LNCaP clone FGC (cell line): ENCODE measurements at places on chromosomes 11 and 22.

GRCh38 chr11:44110231-44110679 lies 14.8 kb downstream of the EXT2 start:
- no peak for DNase-seq

GRCh38 chr11:85355921-85356320 lies 271.2 kb downstream of the DLG2 start:
- no peak for DNase-seq

- no peak for DNase-seq
Observed at GRCh38 chr11:126764231-126764630, 236.3 kb downstream of the KIRREL3 start.

DNA sequence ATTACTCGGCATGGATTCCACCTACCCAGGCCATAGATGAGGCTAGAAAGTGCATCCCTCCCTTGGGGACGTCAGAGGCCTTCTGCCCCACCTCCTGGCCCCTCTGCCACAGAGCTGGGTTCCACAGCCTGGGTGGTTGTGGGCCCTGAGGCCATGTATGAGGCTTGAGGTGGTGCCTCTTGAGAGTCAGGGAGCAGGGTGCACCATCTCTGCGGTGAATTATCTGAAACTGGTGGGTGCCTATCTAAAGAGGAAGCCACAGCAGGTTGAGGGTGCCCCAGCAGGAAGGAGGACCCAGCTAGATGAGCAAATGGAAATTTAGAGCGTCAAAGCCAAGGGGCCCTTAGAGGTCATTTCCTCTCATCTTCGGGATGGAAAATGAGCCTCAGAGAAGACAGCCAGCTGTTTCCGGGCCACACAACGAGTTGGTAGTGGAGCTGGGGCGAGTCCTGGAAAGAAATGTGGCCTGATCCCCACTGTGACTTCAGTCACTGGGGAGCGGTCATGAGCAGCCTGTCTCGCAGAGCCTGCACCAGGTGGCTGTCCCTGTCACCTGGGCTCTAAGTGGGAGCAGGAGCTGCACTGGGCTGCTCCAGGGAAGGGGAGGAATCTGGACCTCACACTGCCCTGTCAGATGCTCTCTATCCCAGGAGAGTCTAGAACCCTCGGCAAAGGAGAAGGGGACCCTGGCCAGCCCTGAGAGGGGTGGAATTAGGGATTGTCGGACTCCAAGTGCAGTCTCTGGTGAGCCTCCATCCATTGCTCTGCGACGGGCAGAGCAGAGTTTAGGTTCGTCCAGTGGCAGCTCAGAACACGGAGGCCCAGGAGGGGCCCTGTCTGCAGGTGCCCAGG lies 7.3 kb downstream of the ADORA2A start:
- DNase-seq = no peak

DNA sequence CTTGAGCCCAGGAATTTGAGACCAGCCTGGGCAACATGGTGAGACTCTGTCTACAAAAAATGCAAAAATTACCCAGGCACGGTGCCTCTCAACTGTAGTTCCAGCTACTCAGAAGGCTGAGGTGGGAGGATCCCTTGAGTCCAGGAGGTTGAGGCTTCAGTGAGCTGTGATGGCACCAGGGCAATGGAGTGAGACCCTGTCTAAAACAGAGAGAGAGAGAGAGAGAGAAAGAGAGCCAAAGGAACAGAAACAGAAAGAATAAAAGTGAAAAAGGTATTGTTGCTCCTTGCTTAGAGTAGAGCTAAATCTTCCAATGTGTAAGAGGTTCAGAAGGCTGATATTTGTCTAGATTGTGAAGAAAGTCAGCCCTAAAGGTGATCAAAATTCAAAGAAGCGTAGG lies 8.9 kb upstream of the ETS1 start:
- DNase-seq = no peak

DNA sequence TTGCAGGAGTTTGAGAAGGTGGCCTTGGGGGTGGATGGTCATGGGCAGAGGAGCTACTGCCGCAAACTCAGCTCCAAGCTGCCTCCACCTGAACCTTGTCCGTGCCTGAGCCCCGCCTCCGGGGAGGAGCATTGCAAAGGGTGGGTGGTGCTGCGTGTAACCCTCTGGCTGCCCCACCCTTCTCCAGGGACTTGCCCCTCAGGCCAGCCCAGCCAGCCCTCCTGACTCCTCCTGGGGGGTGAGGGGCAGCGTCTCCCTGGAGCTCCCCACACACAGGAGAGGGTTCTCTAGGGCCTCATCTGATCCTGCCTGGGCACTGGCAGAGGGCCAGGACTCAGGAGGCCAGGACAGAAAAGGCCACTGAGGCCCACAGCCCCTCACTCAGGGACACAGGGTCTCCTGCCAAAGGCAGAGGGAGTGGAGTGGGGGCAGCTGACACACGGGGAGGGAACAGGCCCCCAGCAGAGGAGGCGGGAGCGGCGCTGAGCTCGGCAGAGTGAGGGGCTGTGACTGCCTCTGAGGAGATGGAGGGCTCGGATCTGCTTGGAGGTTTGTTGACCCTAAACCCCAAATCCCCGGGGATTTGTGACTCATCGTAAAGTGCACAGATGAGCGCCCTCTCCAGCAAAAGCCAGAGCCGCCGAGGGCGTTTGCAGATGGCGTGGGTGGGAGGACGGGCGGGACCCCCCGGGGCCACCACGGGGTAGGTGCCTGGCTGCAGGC lies 12.8 kb downstream of the BRSK2 start:
- no peak for DNase-seq

- DNase-seq = no peak
Observed at GRCh38 chr11:67095214-67095507, 23.9 kb upstream of the KDM2A start.

DNA sequence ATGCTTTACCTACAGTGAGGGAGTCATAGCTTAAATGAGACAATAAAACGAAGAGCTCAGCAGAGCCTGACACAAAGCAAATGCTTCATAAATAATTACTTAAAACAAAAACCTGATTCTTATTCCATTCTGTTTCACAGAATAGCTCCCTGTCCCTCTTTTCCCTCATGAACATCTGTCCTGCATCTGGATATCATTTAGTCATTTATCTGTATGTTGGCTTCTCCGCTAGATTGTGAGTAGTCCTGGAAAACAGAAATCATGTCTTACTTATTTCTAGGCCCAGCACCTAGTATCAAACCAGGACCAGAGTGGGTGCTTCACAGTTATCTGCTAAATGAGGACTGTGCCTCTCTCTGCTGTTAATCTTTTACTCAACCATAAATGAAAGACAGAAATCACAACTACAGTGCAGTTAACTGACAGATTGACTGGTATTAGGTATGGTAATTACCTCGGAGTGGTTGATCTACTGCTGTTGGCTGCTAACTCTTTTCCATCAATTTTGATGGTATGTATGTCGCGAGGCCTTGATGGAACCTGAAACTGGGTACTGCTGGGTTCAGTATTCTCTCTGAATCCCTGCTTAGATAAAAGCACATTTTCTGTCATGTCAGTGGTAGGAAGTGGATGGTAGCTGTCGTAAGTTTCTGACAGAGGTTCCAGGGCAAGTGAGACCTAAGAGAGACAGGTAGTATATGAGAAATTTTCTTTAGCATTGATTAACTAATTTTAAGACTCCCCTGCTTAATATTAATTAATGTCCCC lies 31.5 kb downstream of the C2CD3 start:
- DNase-seq = no peak

DNA sequence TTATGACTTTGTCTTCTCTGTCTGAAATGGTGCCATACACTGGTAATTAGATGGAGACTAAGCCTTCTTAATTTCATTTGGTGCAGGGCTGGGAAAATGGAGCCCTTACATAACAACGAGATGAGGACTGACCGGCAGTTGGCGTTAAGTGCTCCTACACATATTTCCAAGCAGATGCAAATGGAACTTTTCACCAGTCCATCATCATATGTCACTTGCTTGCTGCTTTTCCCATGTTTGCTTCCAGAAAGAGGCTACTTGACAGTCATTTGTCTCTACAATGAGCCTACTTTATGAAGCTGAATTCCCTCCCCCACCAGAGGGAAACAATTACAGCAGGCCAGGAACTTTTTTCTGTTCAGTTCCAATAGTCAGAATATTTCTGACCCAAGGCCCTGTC lies 32.6 kb downstream of the SVIP start:
- DNase-seq = no peak

DNA sequence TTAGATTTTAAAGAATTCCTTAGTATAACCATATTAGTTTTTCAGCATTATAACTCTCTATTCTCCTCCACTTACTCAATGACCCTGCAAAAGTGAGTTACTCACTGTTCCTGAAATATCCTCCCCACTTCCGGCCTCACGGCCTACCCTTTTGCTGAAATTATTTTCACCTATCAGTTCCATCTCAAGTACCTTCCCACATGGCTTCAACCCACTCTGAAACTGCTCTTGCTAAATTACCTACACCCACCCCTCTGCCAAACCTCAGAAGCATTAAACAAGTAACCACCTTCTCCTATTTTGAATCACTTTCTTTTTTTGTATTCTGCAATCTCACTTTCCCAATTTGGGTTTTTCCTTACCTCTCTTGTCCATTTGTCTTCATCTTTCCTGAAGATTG lies 37.7 kb downstream of the OR5P2 start:
- no peak for DNase-seq

DNA sequence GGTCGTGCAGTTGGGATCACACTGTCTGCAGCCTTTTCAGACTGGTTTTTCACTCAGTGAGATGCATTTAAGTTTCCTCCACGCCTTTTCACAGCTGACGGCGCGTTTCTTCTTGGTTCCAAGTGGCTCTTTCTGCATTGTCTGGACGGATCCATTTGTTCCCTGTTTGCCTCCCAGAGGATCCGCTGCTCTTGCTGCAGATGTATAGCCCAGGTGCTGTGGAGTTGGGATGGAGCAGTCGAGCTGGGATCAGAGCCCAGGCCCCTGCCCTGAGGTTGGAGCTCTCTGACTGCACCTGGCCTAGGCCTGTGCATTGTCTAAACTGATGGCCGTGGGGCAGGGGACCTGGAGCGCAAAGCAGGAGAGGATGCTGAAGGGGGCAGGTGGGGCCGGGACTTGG lies 51.6 kb downstream of the PARVB start:
- no peak for DNase-seq

DNA sequence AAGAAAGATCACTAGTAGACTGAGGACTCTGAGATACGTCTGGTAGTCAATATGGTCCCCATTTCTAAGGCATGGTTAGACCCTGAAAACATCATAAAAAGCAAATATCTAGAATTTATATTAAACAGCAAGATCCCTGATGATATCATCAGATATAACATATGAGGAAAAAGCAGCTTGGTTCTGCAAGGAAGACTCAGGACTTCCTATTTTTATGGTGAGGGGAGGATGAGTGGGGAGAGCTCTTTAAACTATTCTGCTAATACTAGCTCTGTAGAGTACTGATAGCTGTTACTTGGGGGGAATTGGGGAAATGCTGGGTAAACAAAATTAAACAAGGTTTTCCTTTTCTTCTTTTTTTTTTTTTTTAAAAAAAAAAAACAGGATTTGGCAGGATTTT lies 235.8 kb downstream of the SWAP70 start:
- no peak for DNase-seq

DNA sequence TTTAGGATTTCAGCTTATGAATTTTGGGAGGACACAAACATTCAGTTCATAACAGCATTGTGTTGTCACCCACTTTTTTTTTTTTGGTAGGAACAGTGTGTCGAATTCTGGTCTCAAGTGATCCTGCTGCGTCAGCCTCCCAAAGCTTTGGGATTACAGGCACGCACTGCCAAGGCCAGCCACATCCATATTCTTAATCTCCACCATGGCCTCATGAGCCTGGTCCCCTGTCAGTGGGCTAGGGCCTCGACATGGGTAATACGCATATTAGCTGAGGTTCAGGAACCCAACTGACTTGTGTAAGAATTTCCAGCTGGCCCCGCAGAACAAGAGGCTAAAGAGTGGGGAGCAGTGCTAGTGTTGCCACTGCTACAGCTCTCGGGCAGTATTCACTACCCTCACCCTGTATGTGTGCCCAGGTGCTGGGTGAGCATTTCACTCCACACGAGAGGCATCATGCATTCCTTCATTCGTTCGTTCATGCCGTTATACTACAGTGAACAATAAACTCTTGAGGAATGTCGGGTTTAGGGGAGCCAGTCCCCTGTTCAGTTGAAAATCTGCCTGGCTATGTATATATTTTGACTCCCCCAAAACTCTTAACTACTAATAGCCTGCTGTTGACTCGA lies 5.2 kb upstream of the VPREB1 start:
- DNase-seq = no peak

DNA sequence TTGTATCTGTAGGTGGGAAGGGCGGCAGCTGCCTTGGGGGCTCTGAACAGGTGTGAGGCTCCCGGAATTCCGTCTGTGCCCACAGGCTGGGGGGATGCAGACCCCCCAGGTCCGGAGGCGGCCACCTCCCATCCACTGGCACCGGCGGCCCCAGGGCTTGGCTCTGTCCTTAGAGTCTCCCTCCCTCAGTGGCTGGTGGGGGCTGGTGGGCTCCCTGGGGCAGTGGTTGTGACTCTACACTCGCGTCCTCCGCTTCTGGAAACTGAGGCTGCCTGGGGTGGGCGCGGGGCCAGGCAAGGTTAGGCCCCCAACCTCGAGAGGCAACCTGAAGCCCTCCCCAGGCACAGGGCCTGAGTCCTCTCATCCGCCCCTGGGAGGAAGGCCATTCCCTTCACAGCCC lies 1305.4 kb downstream of the BRD1 start:
- no peak for DNase-seq

- no peak for DNase-seq
Observed at GRCh38 chr11:69367211-69367964, 73.4 kb downstream of the MYEOV start.

GRCh38 chr11:3989276-3989920 lies 105.2 kb upstream of the RRM1 start:
- no peak for DNase-seq

DNA sequence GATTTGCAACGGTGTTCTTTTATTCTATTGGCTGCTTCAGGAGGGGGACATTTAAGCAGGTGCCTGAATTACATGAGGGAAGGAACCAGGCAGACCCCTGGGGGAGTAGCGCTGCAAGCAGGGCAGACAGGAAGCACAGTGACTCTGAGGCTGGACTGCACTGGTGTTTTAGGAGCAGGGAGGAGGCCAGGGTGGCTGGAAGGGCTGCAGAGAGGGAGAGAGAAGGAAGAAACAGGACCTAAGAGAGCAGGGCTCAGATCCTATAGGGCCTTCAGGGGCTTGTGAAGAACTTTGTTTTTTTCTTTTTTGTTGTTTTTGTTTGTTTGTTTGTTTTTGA lies 62.5 kb upstream of the SORL1-AS1 start:
- no peak for DNase-seq

DNA sequence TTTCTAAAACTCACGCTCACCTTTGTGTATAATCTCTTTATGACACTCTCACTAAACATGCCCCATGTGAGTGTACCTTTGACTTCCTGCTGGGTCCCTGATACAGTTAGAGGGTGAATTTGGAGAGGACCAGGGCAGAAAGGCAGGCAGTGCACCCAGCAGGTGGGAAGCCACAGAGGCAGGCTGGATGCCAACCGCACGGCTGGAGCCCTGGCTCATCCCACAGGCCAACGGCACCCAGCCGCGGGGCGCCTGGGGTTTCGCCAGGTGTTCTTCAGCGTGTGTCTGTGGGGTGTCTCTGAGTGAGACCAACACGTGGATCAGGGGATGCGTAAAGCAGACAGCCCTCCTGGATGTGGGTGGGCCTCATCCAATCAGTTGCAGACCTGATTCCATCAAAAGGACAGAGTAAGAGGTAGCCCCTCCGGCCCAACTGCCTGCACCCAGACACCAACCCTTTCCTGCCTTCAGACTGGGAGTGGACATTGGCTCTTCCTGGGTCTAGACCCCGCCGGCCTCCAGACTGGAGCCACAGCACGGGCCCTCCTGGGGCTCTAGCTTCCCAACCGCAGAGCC lies 51.6 kb downstream of the DHCR7 start:
- no peak for DNase-seq
